ENCODE measurements at places on chromosomes 6 and 20.

- no peak for DNase-seq
Measured at GRCh38 chr20:47406849-47407682, 50.6 kb upstream of the ZMYND8 start.

DNA sequence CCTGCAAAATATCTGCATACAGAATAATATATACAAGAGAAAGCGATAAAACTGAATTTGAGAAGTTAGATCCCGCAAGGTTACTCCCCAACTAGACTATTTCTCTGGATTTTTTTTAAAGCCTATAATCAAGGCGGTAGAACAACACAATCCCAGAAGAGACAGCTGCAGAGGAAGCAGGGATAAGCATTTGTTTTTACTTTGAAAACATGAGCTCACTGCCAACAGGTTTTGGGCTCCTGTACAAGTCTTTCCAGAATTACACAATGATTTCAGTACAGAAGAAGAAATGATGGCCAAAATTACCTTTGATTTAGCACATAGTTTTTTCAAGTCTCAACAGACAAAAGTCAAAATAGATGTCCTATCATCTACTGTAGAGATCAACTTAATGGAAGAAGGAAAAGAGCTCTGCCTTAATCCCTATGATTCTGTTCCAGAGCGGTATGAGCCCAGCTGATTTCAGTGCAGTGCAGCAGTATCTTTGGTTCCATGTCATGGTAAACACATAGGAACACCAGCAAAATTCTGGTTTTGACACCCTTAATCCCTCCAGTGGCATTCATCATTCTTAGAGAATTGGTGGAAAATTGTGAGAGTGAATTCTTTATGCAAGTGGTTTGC lies 304.3 kb downstream of the HDGFL1 start:
- no peak for DNase-seq

DNA sequence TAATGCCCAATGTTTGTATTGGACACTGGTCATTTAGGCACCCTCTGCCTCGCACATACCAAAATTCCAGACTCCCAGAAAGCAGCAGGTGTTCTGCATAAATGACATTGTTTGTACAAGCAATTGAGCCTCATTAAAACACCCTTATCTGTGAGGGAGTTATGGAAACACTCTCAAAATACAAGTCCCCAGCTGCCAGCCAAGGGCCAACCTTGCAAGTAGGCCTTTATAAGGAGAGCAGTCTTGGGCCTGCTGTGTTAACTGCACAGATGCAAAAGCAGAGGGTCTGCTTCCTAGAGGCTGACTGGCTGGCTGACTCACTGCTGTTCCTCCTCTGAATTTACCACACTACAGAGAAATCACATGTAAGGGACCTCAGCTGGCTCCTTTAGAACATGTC lies 150.4 kb upstream of the HMGN3 start:
- no peak for DNase-seq

DNA sequence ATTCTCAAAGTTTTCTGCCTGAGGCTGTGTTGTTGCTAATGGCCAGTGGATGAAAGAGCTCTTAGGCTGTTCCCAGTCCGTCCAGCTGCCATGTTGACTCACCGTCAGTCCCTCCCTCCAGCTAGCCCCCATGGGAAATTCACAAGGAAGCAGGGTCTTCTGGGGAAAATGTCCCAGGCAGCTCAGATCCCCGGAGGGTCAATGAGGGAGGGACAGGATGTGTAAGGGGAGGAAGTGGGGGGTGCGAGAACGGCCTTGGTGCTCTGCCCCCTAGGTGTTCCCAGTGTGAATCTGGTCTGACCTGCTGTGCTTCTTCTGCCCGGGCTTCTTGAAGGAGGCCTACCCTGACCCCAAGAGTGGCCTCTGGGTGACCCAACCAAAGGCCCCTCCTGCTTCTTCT lies 65.9 kb downstream of the CEBPB start:
- no peak for DNase-seq
